ENCODE measurements at places on chromosomes 16 and 17. TPM values are rescaled to one million over a fixed set of nuclear protein-coding genes. Genes with fewer than 3 reads are reported as not detected.

The EMP2 gene
- 19.1 TPM for total RNA-seq

The MILR1 gene
- total RNA-seq, result 7.9 TPM

The DPEP3 gene
- total RNA-seq, result not detected

The CSH1 gene
- total RNA-seq, result not detected

The TUBD1 gene
- 2.7 TPM for total RNA-seq

The AXIN2 gene
- total RNA-seq, result 4.2 TPM

The CASKIN1 gene
- 0.16 TPM for total RNA-seq

The ARL5C gene
- total RNA-seq, result under 0.01 TPM

The CNGB1 gene
- not detected for total RNA-seq

The KRT36 gene
- not detected for total RNA-seq

The NEK8 gene
- total RNA-seq, result 5.0 TPM

The KRT31 gene
- total RNA-seq, result not detected

The OR3A2 gene
- total RNA-seq, result 0.32 TPM

The CLEC10A gene
- not detected for total RNA-seq

The HS3ST6 gene
- total RNA-seq, result not detected

The ACLY gene
- total RNA-seq, result 107 TPM

The OTOP2 gene
- total RNA-seq, result not detected

The CDRT15 gene
- total RNA-seq, result not detected

The RNF43 gene
- total RNA-seq, result under 0.01 TPM

The C17orf67 gene
- total RNA-seq, result 0.60 TPM

The DNAH3 gene
- under 0.01 TPM for total RNA-seq

The EFCAB13 gene
- 5.8 TPM for total RNA-seq

The TSC2 gene
- 78.6 TPM for total RNA-seq

The USP22 gene
- total RNA-seq, result 189 TPM

The MMP25 gene
- not detected for total RNA-seq

The NEUROD2 gene
- under 0.01 TPM for total RNA-seq

The SMARCE1 gene
- 93.0 TPM for total RNA-seq

The JPH3 gene
- under 0.01 TPM for total RNA-seq

The KRTAP3-1 gene
- total RNA-seq, result not detected

The GPR179 gene
- total RNA-seq, result not detected

The TEFM gene
- 5.6 TPM for total RNA-seq

The DRC7 gene
- 0.32 TPM for total RNA-seq

The BAIAP3 gene
- 0.32 TPM for total RNA-seq

The TPSD1 gene
- total RNA-seq, result not detected
